ENCODE measurements at places on chromosomes 4 and X.

GRCh38 chr4:107977966-107978705 is 11.6 kb upstream of the HADH start:
- DNase-seq: no peak

GRCh38 chr4:17968721-17969120 is 52.8 kb downstream of the LCORL start:
- DNase-seq: no peak

GRCh38 chr4:121150003-121150402 is 14.1 kb downstream of the TNIP3 start:
- DNase-seq: no peak

GRCh38 chr4:142858446-142858845 is 12.3 kb upstream of the INPP4B start:
- no peak for DNase-seq

DNA sequence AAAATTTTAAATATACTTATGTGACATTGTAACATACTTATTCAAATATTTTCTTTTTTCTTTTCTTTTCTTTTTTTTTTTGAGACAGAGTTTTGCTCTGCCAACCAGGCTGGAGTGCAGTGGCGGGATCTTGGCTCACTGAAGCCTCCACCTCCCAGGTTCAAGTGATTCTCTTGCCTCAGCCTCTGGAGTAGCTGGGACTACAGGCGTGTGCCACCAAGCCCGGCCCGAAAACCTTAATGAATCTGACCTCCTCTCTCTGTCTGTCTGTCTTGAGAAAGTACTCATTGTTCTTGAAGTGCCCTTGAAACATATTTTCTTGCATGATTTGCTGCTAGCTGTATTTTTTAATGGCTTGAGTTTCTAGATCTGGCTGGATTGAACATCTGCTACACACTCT is 136.8 kb downstream of the ANAPC4 start:
- DNase-seq: no peak
